ENCODE measurements at places on chromosomes 4 and X.

GRCh38 chrX:150329282-150329681 is 33.8 kb upstream of the MAMLD1 start:
- DNase-seq: no peak

DNA sequence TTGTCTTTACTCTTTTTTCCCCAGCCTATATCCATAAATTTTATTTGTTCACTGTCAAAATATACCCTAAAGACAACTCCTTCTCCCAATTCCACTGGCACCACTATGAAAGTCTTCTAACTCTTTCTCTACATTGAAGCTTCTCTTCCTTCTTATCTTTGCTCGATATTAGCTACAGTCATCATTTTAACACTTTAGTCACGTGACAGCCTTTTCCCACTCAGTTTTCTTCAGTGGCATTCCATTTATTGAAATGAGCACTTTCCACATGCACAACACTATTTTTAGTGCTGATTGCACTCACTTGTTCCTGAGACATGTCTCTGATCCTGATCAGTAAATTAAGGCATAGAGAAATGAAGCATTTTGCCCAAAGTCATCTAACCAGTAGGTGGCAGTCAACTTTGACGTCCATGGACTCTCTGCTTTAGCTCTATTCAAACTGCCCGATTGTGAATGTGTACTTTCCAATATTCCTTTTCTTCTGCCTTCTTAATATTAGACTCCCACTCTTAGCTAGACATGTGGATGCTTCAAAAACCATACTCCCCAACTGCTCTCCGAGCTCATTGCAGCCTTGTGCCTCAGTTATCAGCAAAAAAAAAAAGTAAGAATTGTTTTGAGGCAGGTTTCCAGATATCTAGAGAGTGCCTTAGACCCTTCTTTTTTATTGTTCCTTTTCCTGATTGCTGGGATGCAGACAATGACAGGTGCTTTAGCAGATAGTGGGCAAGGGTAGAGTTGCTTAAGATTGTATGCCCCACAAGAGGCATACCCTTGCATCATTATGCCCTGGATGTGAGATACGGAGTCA is 394.4 kb upstream of the ADGRL3 start:
- peak; percentile 63 for DNase-seq

- no peak for DNase-seq
Measured at GRCh38 chr4:57425610-57426009, 315.4 kb upstream of the IGFBP7 start.

DNA sequence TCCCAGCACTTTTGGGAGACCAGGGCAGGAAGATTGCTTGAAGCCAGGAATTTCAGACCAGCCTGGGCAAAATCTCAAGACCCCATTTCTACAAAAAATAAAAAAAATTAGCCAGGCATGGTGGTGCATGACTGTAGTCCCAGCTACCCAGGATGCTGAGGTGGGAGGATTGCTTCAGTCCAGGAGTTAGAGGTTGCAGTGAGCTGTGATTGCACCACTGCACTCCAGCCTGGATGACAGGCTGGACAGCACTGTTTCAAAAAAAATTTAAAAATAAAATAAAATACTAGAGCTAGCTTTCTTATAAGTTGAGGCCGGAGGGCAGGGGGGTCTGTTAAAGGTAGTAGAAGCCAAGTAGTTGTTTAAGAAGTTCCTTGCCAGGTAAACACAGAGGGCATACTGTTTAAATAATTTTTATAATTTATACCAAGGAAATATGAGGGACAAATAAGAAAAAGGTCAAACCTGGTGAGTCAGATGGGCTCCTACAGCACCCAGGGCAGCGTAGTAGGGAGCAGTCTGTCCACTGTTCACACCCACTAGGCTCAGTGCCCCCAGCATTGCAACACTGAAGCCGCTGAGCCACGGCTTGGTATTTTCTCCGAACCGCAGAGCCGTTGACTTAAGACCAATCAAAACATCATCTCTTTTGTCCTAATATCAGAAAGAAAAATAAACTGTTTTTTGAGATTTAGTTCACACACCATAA is 17.3 kb downstream of the COQ2 start:
- DNase-seq: no peak

DNA sequence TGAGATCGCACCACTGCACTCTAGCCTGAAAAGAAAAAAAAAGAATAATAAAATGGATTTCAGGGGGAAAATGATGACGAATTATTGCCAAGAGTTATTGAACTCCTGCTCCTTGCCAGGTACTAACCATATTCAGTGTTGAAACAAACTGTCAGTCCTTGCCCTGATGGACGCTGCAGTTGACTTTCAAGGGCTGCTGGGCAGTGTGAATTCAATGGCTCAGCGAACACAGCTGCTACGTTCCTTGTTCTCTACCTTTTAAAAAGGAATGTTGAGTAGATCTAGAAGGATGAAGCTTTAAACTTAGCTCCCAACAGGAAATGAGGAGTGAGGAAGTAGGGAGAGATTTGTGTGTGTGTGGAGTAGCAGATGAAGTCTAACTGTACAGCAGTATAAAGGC is 2.7 kb downstream of the LIMCH1 start:
- DNase-seq: no peak

- no peak for DNase-seq
Measured at GRCh38 chr4:68119921-68120320, 9.7 kb downstream of the TMPRSS11F start.

GRCh38 chr4:71294301-71294700 is 44.5 kb upstream of the SLC4A4 start:
- no peak for DNase-seq

DNA sequence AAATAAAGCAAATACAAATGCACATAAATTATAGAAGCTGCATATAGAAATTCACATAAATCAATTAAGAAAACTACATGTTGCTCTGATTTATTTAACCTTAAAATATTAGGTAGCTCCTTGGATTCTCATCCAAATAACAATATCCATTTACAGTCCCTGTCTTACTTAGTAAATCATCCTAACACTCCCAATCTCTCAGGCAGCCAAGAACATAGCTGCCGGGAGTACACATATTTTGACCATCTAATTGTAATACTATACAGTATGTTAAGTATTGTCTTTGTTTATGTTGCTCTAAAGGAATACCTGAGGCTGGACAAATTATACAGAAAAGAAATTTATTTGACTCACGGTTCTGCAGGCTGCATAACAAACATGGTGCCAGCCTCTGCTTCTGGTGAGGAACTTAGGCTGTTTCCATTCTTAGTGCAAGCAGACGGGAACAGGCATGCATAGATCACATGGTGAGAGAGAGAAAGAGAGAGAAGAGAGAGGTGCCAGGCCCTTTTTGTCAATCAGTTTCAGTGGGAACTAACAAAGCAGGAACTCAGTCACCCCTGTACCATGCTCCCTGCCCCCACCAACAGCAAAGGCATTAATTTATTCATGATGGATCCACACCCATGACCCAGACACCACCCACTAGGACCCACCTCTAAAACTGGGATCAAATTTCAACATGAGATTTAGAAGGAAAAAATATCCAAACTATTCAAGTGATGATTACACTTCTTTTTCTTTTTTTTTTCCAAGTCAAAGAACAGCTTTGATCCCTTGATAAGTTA is 614.8 kb upstream of the TECRL start:
- no peak for DNase-seq

GRCh38 chr4:79209081-79209480 is 116.8 kb downstream of the NAA11 start:
- DNase-seq: no peak

- DNase-seq: peak; percentile 37
Measured at GRCh38 chr4:112172180-112172579, 26.9 kb downstream of the FAM241A start.

GRCh38 chr4:112142182-112142581 is 3.1 kb upstream of the FAM241A start:
- DNase-seq: no peak

GRCh38 chrX:2147928-2148327 is 352.8 kb downstream of the DHRSX start:
- no peak for DNase-seq
